ENCODE measurements at places on chromosomes 2 and 18. TPM values are rescaled to one million over a fixed set of nuclear protein-coding genes. Genes with fewer than 3 reads are reported as not detected.

Gene RNU2-63P
- total RNA-seq, result 284 TPM

Gene CTLA4
- not detected for total RNA-seq

Gene CMPK2
- 1.5 TPM for total RNA-seq

Gene ANTXR1
- total RNA-seq, result 18.4 TPM

Gene CHRNA1
- 0.09 TPM for total RNA-seq

Gene TBR1
- total RNA-seq, result under 0.01 TPM

Gene HNMT
- 1.7 TPM for total RNA-seq

Gene VWA3B
- total RNA-seq, result not detected

Gene ALPG
- total RNA-seq, result not detected

Gene DSG4
- not detected for total RNA-seq

Measured in endothelial cell of coronary artery (primary cell).